Osteoblast (primary cell): ENCODE measurements at places on chromosomes 13 and 19. TPM values are rescaled to one million over a fixed set of nuclear protein-coding genes. Genes with fewer than 3 reads are reported as not detected.

DNA sequence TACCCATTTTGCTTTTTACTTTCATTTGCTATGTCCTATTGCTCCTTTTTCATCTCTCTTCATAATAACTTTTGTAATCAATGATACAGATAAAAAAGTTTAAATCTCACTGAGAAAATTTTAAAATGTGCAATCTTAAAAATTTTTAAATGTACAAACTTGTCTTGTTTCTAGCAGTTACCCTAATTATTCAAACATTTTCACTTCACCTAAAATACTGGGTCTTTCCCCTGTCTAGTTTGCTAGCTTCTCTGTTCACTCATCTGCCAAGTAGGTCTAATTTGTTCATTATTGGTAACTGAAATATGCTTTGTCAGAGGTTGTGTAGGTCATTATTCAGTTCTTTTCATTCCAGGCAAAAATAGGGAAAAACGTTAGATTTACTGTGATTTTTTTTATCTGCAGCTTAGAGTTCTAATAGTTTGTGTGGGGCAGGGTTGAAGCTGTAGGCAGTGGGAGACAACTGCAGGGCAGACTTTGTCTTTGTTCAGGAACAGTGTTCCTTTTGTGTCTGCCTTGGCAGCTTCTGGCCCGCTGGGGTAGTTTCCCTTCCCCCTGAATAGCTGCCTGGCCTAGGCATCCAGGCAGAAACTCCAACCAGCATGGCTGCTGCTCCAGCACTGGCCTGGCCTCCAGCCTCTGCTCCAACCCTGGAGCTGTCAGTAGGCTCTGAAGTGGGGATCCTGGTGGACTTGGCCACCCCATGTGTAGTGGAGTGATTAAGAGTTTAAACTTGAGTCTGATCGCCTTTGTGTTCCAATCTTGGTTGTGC lies 48.5 kb downstream of the WDFY2 start:
- peak overlapping the region; percentile 95 for H3K27ac ChIP-seq
- no peaks in the 10 kb centered on the region for H3K27me3 ChIP-seq
- no peak overlapping the region for H3K4me3 ChIP-seq
- DNase-seq: no peak

DNA sequence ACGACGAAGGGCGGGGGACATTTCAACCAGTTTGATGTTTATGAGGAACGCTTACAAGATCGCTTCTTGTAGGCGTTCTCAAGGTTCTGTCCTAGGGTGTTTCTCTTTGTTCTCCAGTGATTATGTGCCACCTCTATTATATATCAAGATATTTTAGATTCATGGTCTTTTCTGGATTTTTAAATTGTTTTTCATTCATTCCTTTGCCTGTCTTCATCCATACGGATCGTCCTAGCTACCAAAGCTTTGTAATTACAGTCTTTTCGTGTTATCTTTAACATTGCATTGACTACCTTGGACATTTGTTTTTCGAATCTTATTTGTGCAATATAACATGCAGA lies 342 bp upstream of the EID2 start:
- H3K27ac ChIP-seq: no peak overlapping the region
- H3K4me3 ChIP-seq: peak overlapping the region; percentile 89
- no peak for DNase-seq
- H3K27me3 ChIP-seq: no peaks in the 10 kb centered on the region

GRCh38 chr19:18254546-18255503 lies 19.4 kb downstream of the IQCN start:
- H3K36me3 ChIP-seq: no peaks in the 10 kb centered on the region
- H3K27ac ChIP-seq: no peak overlapping the region
- H3K4me3 ChIP-seq: no peak overlapping the region
- H3K4me1 ChIP-seq: peaks cover 7% of the 10 kb centered on the region

DNA sequence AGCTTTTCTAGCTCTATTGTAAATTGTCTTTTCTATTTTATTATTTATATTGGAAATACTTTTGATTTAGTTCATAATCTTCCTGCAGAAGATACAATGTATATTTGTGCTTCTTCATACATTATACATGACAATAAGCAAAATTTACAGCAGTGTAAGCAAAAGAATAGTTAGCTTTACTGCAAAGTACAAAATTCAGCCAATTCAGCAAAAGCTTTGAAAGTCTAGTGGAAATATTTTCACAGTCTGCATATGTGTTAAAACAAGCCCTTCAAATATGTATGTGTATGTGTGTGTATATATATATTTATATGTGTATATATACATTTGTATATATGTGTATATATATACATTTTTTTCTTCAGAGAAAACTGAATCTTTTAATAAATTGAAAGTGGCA lies 879.1 kb downstream of the SLITRK1 start:
- H3K36me3 ChIP-seq: no peaks in the 10 kb centered on the region
- no peak overlapping the region for H3K27ac ChIP-seq
- no peaks in the 10 kb centered on the region for H3K4me1 ChIP-seq
- DNase-seq: no peak

- no peaks in the 10 kb centered on the region for H3K27me3 ChIP-seq
- H3K4me1 ChIP-seq: peaks cover 2% of the 10 kb centered on the region
- no peak overlapping the region for H3K27ac ChIP-seq
- no peak overlapping the region for H3K4me3 ChIP-seq
Measured at GRCh38 chr13:46964789-46965527, 68.1 kb upstream of the HTR2A start.

- H3K4me3 ChIP-seq: no peak overlapping the region
- no peaks in the 10 kb centered on the region for H3K4me1 ChIP-seq
- H3K27ac ChIP-seq: no peak overlapping the region
- H3K36me3 ChIP-seq: no peaks in the 10 kb centered on the region
- no peaks in the 10 kb centered on the region for H3K27me3 ChIP-seq
Measured at GRCh38 chr13:25847145-25847544, 204.7 kb downstream of the SHISA2 start.

- H3K4me3 ChIP-seq: peak overlapping the region; percentile 54
- H3K4me1 ChIP-seq: peaks cover 36% of the 10 kb centered on the region
- DNase-seq: peak; percentile 95
- no peaks in the 10 kb centered on the region for H3K27me3 ChIP-seq
- peak overlapping the region; percentile 91 for H3K27ac ChIP-seq
Measured at GRCh38 chr19:48963371-48964204, 1.5 kb upstream of the FTL start.

DNA sequence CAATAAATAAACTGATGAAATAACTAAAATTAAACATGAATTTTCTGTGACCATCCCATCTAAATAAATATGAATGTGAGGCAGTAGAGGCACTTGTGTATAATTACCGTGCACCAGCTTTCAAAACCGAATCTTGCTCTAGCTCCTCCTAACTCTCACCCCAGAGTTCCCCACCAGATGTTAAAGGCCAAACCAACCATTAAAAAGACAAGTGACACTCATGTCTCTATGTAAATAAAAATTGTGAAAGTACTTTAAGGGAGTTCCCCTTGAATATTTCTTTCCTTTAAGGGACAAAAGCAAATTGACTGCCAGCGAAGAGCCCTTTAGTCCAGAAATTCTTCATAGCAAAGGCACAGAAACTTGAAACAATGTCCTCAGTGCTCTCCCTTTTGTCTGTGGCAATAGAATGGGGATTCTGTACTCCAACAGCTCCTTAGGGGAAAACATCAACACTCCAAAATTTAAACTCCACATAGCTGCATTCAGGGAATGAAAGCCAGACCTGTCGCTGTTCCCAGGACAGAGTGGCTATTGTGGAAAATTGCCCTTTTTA lies 101.7 kb upstream of the SOX21 start:
- H3K4me1 ChIP-seq: no peaks in the 10 kb centered on the region
- no peak for DNase-seq
- H3K27me3 ChIP-seq: peaks cover 3% of the 10 kb centered on the region
- H3K27ac ChIP-seq: no peak overlapping the region
- no peaks in the 10 kb centered on the region for H3K36me3 ChIP-seq

- no peaks in the 10 kb centered on the region for H3K36me3 ChIP-seq
- H3K27ac ChIP-seq: no peak overlapping the region
- DNase-seq: no peak
- H3K4me1 ChIP-seq: no peaks in the 10 kb centered on the region
- H3K27me3 ChIP-seq: peaks cover 9% of the 10 kb centered on the region
Measured at GRCh38 chr13:36770741-36771140, 48.3 kb upstream of the RFXAP start.

- peak; percentile 90 for DNase-seq
- peaks cover under 1% of the 10 kb centered on the region for H3K4me1 ChIP-seq
- H3K4me3 ChIP-seq: no peak overlapping the region
- no peak overlapping the region for H3K27ac ChIP-seq
- no peaks in the 10 kb centered on the region for H3K27me3 ChIP-seq
Measured at GRCh38 chr19:49506575-49507105, 5.8 kb upstream of the FCGRT start.

DNA sequence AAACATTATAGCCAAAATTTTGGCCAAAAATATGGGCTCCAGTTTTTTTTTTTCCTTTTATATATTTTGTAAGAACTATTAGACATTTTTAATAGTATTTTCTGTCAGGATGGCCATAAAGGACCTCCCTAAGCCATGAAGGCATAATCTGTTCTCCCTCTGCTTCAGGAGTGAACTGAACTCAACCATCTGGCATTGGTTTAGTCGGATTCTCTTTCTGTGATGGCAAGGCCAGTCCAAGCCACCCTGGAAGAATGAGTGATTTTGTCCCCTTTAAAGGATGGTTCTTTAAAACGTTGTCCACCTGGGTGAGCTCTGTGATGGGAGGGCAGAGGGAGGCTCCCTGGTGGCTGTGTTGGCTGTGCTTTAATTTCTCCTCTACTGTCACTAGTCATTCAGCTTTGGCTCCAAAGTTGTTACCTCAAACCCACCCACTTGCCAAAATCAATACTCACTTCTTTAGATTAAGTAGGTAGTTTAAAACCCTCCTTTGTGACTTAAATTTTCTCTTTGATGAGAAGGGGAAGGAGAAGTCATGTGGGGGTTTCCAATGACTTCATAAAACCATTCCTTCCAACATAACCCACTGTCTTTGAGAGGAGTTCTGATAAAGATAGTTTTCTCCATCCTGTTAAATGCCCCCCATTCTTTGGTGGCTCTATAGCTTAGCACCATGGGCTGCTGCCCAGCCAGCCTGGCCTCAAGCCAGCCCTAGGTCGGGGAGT lies 4.4 kb downstream of the TNFRSF19 start:
- H3K36me3 ChIP-seq: no peaks in the 10 kb centered on the region
- H3K27me3 ChIP-seq: peaks cover 4% of the 10 kb centered on the region
- H3K4me1 ChIP-seq: peaks cover 7% of the 10 kb centered on the region
- H3K27ac ChIP-seq: no peak overlapping the region
- no peak for DNase-seq

- DNase-seq: peak; percentile 45
- H3K36me3 ChIP-seq: no peaks in the 10 kb centered on the region
- H3K27me3 ChIP-seq: no peaks in the 10 kb centered on the region
- H3K27ac ChIP-seq: no peak overlapping the region
Measured at GRCh38 chr19:6480848-6481415, 655 bp downstream of the DENND1C start.

DNA sequence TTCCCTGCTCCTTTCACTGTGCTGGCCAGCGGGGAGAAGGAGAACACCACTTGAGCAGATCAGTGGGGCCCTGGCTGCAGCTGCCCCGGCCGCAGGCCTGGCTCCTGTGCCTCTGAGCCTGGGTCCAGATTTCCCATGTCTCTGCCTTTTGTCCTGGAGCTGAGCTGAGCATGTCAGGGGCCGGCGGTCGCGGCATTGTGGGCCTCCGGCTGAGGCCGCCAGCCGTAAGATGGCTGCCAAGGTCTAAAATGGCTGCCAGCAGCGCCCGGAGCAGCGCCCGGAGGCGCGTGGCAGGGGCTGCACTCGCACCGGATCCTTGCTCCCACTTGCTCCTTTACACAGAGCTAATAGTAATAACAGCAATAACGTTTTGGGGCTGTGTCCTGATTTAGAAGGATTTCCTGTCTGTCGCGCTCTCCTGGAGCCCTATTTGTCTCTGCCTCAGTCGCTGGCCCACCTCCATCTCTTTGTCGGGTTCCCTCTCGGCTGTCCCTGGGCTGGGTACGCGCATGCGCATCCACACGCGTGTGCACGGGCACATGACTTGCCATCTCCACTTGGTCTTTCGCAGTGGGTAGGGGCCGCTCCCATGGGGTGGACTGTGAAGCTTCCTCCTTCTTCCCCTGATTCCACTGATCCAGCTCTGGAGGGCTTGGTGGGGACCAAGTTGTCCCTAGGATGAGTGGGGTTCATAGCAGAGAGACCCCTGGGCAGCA lies 32.1 kb downstream of the LYL1 start:
- no peak overlapping the region for H3K27ac ChIP-seq
- H3K4me1 ChIP-seq: no peaks in the 10 kb centered on the region
- H3K27me3 ChIP-seq: no peaks in the 10 kb centered on the region
- no peak overlapping the region for H3K4me3 ChIP-seq
- no peak for DNase-seq

The YIPF2 gene
- total RNA-seq: 114 and 126 TPM in 2 replicates

The JAK3 gene
- 1.8 and 2.4 TPM in 2 replicates for total RNA-seq

The MEIOSIN gene
- not detected in 2 replicates for total RNA-seq

The ZNF443 gene
- 2.5 and 2.7 TPM in 2 replicates for total RNA-seq
